ENCODE measurements at places on chromosomes 7 and 10.
A peak's percentile ranks its signal among the peaks of the same experiment; 100 is the strongest.

GRCh38 chr7:103843689-103844480, 145.6 kb downstream of the RELN start:
- no peak overlapping the region for H3K4me3 ChIP-seq
- no peaks in the 10 kb centered on the region for H3K27me3 ChIP-seq
- no peak for DNase-seq
- no peaks in the 10 kb centered on the region for H3K36me3 ChIP-seq

GRCh38 chr10:75088640-75089039, 22.8 kb upstream of the SAMD8 start:
- peaks cover 31% of the 10 kb centered on the region for H3K36me3 ChIP-seq
- H3K4me3 ChIP-seq, result no peak overlapping the region
- no peak for DNase-seq
- H3K27me3 ChIP-seq, result no peaks in the 10 kb centered on the region

DNA sequence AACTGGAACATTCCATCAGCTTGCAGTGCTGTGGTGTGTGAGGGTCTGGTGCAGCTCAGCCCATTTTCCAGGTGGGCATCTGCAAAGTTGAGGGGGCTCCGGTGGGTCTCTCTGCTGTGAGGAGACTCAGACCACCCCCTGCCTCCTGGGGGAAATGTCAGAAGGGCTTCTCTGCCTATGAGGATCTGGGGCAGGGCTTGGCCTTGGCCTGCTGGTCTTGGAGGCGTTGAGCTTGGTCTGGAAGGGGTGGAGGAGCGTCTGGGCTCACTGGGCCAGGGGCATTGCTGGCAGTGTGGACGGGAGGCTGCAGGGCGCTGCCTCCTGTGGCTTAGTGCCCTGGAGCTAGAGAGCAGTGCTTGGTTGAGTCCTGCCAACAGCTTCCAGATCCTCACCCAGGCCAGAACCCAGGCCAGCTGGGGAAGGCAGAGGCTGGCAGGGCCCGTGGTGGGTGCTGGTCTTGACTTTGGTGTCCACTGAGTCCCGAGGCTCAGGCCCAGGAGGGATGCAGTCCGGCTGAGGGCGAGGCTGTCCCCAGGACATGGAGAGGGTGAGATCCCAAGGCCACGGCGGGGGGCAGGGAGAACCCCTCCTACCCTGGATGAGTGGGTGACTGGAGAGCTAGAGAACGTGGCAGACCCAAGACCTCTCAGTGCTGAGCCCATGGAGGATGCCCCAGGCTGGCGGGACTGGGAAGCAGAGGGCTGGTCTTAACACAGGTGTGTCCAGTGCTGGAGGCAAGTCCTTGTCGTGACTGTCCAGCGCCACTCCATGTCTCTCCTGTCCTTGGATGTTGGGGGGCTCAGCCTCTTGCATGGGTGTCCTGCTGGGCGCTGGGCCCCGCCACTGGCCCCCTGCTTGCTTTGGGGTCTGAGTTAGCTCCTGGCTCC, 2.8 kb downstream of the SPRN start:
- peaks cover 35% of the 10 kb centered on the region for H3K36me3 ChIP-seq
- no peak overlapping the region for H3K4me3 ChIP-seq
- peaks cover 15% of the 10 kb centered on the region for H3K27me3 ChIP-seq
- no peak overlapping the region for H3K27ac ChIP-seq
- peaks cover 3% of the 10 kb centered on the region for H3K4me1 ChIP-seq

DNA sequence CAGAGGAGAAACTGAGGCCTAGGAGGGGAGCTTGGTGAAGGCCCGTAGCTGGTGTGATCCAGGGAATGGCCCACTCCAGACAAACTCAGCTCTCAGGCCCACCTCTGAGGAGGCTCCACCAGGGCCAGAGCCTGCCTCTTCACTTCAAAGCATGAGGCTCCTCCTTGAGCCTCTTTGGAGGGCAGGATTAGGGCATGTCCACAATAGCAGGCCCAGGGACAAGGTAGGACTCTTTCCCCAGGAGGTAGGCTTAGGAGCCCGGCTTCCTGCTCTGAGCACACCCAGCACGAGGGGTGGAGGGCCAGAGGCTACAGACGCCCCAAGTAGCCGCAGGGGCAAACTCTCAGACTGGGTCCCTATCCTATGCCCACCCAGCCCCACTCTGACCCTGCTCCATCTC, 164.6 kb upstream of the ZMIZ1 start:
- H3K27me3 ChIP-seq, result no peaks in the 10 kb centered on the region
- H3K4me1 ChIP-seq, result no peaks in the 10 kb centered on the region
- H3K36me3 ChIP-seq, result no peaks in the 10 kb centered on the region
- no peak overlapping the region for H3K27ac ChIP-seq

GRCh38 chr7:2971914-2972834, 71.5 kb downstream of the CARD11 start:
- H3K27ac ChIP-seq, result no peak overlapping the region
- DNase-seq, result no peak
- H3K36me3 ChIP-seq, result no peaks in the 10 kb centered on the region
- no peak overlapping the region for H3K4me3 ChIP-seq
- H3K27me3 ChIP-seq, result peaks cover under 1% of the 10 kb centered on the region
- H3K4me1 ChIP-seq, result no peaks in the 10 kb centered on the region

DNA sequence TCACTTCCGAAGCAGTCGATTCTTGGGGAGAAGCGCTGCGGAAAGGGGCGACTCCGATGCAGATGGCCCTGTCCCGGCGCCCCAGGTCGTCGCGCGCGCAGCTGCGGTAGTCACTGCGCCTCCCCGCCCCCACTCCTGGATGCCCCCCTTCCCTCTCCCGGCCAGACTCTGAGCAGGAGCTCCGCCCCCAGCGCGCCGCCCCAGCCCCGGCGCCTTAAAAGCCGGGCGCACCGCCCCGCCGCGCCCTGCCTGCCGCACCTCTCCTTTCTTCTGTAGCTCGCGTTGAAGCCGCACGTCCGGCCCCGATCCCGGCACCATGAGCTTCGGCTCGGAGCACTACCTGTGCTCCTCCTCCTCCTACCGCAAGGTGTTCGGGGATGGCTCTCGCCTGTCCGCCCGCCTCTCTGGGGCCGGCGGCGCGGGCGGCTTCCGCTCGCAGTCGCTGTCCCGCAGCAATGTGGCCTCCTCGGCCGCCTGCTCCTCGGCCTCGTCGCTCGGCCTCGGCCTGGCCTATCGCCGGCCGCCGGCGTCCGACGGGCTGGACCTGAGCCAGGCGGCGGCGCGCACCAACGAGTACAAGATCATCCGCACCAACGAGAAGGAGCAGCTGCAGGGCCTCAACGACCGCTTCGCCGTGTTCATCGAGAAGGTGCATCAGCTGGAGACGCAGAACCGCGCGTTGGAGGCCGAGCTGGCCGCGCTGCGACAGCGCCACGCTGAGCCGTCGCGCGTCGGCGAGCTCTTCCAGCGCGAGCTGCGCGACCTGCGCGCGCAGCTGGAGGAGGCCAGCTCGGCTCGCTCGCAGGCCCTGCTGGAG, at the start of gene INA:
Gene INA, plus strand, starts transcription at position 243 of the 817 bp plus-strand sequence. Its CDS starts 74 bp downstream, at position 317.
- no peak for DNase-seq
- H3K27ac ChIP-seq, result no peak within 1 kb of the TSS
- H3K4me3 ChIP-seq, result peak within 1 kb of the TSS; percentile 49
- peaks cover 8% of the 10 kb centered on the region for H3K4me1 ChIP-seq

DNA sequence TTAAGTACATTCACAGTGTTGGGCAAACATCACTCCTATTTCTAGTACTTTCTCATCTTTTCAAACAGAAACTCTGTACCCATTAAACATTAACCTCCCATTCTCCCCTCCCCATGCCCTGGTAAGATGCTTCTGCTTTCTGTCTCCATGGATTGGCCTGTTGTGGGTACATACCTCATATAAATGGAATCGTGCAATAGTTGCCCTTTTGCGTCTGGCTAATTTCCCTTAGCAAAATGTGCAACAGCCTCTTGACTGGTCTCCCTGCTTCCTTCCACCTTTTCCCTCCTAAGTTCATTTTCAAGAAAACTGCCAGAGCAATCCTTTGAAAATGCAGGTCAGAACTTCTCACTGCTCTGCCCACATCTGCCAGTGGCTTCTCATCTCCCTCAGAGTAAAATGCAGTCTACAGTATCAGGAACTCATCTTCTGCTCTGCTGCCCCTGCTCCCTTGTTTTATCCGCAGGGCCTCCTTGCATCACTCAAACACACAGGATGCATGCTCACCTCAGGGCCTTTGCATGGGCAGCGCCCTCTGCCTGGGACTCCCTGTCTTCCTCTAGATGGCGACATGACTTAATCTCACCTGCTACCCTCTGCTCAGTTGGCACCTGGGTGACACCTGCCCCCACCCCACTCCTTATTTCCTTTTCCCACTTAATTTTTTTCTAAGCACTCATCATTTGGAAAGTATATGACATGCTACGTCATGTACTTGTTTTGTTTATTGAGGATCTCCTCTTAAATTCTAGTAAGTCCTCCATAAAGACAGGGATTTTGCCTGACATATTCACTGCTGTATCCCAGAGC, 44.3 kb upstream of the ECHDC3 start:
- H3K36me3 ChIP-seq, result no peaks in the 10 kb centered on the region
- no peak overlapping the region for H3K4me3 ChIP-seq
- H3K27ac ChIP-seq, result no peak overlapping the region
- H3K27me3 ChIP-seq, result no peaks in the 10 kb centered on the region
- no peak for DNase-seq
- no peaks in the 10 kb centered on the region for H3K4me1 ChIP-seq

DNA sequence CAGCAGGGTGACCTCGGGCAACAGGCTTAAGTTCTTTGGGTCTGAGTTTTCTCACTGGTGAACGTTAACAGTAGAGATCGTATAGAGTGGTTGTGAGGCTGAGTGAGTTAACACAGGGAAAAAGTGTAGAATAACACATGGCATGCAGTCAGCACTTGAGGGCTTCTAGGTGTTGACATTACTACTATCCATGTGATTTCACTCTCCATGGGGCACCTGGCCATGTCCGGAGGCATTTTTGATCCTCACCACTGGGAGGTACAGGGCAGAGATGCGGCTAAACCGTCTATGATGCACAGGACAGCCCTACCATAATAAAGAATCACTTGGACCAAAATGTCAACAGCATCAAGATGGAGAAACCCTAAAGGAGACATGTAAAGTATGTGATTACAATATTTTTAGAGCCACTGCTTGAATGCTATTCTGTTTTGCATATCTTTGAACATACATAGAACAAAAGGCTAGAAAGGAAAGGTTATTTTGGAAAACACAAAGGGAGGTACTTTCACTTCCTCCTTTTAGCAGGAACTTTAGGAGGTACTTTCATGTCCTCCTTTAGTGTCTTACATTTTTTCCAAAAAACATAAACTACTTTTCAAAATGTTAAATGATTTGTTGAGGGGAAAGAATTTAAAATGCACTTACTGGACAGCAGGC, 44.3 kb downstream of the NOD1 start:
- no peaks in the 10 kb centered on the region for H3K27me3 ChIP-seq
- H3K4me3 ChIP-seq, result no peak overlapping the region
- H3K27ac ChIP-seq, result no peak overlapping the region
- H3K4me1 ChIP-seq, result peaks cover 15% of the 10 kb centered on the region
- H3K36me3 ChIP-seq, result peaks cover 42% of the 10 kb centered on the region

GRCh38 chr10:48627984-48628609, 23.2 kb upstream of the ARHGAP22 start:
- no peaks in the 10 kb centered on the region for H3K4me1 ChIP-seq
- no peak overlapping the region for H3K27ac ChIP-seq
- no peaks in the 10 kb centered on the region for H3K36me3 ChIP-seq
- no peak overlapping the region for H3K4me3 ChIP-seq
